ENCODE measurements at places on chromosomes 7 and 10. TPM values are rescaled to one million over a fixed set of nuclear protein-coding genes. Genes with fewer than 3 reads are reported as not detected.

The PRSS2 gene
- total RNA-seq, result not detected

- DNase-seq, result no peak
These were observed 1179.5 kb upstream of the C7orf33 start for GRCh38 chr7:147411096-147411495.

- DNase-seq, result no peak
These were observed 68.0 kb downstream of the MKI67 start for GRCh38 chr10:128058106-128058749.

- DNase-seq, result no peak
These were observed 106.3 kb upstream of the PRPS1L1 start for GRCh38 chr7:18133921-18134320.

GRCh38 chr7:105788816-105789349 lies 87.5 kb downstream of the ATXN7L1 start:
- no peak for DNase-seq

- no peak for DNase-seq
These were observed 27.2 kb upstream of the PFKFB3 start for GRCh38 chr10:6175329-6176055.

The VWDE gene
- total RNA-seq, result 3.1 TPM

The PLPP4 gene
- total RNA-seq, result 2.6 TPM

The TBATA gene
- total RNA-seq, result not detected

- no peak for DNase-seq
These were observed 680 bp downstream of the C7orf57 start for GRCh38 chr7:48035967-48036478.

The GRM3 gene
- not detected for total RNA-seq

The FAM13C gene
- total RNA-seq, result 8.1 TPM

The CFAP69 gene
- 1.8 TPM for total RNA-seq

DNA sequence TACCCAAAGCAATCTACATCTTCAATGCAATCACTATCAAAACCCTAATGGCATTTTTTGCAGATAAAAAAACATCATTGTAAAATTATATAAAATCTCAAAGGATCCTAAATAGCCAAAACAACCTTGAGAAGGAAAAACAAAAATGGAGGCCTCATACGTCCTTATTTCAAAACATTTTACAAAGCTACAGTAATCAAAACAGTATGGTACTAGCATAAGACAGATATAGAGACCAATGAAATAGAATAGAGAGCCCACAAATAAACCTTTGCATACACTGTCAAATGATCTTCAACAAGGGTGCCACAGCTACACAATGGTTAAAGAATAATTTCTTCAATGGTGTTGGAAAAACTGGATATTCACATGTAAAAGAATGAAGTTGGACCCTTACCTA lies 34.5 kb downstream of the PDLIM1 start:
- no peak for DNase-seq

The TMEM184A gene
- total RNA-seq, result 2.3 TPM

Measured in H4 (cell line).